ENCODE measurements at places on chromosomes 2 and 18.

DNA sequence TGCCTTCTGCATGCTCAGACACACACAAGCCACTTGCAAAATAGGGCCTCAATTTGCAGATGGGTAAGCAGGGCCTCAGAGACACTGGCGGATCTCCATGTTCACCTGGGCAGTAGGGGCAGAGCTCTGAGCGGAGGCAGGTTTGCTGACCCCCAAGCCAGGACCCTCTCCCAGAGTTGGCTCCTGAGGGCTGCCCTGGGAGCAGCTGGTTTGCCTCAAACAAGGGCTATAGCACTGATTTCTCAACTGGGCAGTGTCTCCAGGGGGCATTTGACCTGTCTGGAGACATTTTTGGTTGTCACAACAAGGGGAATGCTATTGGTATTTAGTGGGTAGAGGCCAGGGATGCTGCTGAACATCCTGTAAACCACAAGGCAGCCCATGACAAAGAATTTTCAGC lies 11.6 kb downstream of the GLI2 start:
- no peak for DNase-seq

- no peak for DNase-seq
Observed at GRCh38 chr2:113686537-113686936, 59.5 kb downstream of the RABL2A start.

GRCh38 chr2:109447776-109448175 lies 166.0 kb downstream of the SEPTIN10 start:
- peak; percentile 36 for DNase-seq

DNA sequence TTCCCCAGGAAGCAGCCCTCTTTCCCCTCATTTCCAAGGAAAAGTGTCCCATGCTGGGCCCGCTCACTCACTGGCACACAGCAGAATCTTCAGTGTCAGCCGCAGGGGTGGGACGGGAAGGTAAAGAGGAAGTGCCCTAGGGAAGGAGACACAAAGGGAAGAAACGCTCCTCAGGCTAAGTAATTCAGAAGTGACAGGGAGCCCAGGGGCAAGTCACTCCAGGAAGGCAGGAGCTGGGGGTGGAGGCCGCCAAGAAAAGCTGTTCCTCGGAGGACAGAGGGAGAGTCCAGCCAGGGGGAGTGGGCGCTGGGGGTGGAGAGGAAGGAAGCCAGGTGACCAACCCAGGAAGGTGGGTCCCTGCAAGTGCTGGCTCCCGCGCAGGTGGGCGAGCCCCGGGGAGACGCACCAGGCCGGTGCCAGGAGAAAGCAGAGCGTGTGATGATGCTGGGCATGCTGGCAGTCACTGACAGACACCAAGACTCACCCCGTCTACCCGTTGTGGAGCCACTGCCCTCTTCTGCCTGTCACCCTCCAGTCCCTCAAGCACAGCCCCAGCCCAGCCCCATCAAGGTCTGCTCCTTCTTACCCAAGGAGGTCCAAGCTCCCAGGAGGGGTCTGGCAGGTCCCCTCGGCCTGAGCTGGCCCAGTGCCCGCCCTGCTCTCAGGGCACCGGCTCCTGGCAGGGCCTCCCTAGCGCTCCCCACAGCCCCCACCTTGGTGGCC lies 21.7 kb downstream of the HDAC4 start:
- DNase-seq = no peak

DNA sequence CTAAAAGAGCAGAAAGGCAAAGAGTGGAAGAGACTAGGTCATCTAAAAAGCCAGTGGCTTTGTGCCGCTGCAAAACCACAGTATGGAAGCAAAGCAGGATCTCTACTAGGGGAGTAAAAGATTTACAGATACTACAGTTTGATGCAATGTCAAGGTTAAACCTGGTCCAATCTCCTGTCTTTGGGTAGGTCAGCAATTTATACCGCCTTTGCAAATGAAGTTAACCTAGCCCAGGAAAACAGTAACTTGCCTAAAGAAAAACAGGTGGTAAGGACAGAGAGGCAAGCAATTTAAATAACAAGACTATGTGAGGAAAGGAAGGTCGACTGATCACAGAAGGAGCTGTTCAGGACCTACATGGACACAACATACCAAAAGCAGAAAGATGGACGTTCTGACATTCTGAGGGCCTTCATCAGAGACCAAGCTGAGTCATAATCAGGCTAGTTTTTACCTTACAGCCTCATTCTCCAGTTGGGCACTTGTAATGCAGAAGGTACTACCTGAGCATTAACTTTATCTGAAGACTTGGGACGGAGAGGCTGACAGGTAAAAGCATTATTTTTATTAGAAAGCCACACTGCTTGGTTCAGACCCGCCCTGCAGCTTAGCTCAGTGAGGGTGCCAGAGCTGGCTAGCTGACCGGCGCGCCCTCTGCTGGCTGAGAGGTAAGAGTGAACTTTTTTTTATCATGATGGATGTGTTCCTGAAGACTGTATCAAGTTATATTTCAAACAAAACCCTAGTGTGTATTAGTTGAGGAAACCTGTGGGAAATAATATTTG lies 15.9 kb downstream of the CDKL4 start:
- peak; percentile 87 for DNase-seq

GRCh38 chr2:10016001-10016801 lies 27.1 kb upstream of the KLF11 start:
- DNase-seq = no peak

- no peak for DNase-seq
Observed at GRCh38 chr2:10317646-10318045, 14.9 kb downstream of the HPCAL1 start.

GRCh38 chr2:216497382-216498069 lies 1.1 kb upstream of the RPL37A start:
- DNase-seq = no peak

DNA sequence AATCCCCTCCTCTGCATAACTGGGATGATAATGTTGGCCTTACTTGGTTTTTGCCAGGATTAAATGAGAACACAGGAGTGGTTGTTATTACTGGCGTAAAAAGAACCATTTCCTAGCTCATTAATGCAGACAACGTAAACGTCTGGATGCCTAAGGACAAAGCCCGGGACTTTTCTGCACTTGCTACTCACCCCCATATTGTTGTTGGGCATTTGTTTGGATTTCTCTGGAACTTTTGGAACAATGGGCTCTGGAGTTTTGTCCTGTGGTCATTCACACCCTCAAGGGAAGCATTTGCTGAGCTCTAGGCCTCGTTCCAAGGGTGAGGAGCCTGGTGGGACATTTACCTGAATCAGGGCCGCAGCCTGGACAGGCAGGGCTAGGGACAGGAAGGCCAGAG lies 76.0 kb downstream of the HS1BP3 start:
- peak; percentile 84 for DNase-seq

DNA sequence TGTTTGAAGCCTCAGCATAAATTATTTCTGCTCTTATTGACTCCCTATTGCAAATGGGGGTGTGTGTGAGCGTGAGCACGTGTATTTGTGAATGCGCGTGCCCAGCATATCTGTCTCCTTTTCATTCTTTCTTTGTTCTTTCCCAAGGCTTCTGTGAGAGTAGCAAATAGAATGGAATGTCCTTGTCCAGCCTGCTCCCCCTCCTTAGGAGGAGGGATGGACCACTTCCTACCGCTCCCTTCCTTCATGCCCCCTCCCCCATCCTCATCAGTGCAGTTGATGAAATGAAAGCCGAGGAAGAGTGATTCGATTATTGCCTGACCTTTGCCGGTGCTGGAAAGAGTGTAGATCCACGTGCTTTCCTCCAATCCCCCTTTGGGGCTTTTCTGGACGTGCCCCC lies 102.0 kb downstream of the CPO start:
- DNase-seq = peak; percentile 59

DNA sequence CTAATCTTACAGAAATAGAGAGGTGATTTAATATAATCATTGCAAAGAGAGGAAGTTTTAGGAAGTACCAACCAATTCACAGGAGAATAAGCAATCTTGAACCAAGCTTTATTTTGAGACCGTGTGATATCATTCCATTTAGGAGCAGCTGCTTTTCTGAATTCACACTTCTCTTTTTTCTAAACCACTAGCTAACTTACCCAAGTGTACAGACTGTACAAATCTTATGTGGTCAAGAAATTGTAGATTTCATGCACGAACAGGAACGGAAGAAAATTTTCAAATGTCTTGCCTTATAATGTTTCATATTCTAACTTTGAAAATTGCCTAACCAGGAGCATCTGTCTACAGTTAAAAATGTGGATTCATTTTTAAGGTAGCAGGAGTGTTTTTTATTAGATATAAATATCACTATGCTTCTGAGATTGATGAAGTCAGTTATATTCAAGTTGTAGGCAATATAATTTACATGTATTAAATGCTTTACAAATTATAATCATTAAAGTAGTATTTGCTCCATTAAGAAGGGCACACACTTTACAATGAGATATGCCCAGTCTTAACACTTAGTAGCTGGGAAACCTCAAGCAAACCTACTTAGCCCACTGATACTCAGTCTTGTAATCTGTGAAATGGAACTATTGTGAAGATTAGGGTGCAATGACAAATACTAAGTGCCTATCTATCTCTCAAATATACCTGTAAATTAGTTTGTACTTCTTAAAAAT lies 302.2 kb upstream of the STON1 start:
- DNase-seq = no peak

- DNase-seq = peak; percentile 22
Observed at GRCh38 chr18:9968081-9968848, 54.4 kb downstream of the VAPA start.

GRCh38 chr18:48694295-48694694 lies 155.5 kb downstream of the CTIF start:
- DNase-seq = no peak

All from astrocyte of the hippocampus (primary cell).